Right cardiac atrium (tissue), 5 donors: ENCODE measurements at places on chromosomes 11 and 22. TPM values are rescaled to one million over a fixed set of nuclear protein-coding genes. Genes with fewer than 3 reads are reported as not detected.

GRCh38 chr22:27382947-27383346, 418.6 kb downstream of the MN1 start:
- no peak for DNase-seq

GRCh38 chr11:108511851-108512474, 13.8 kb upstream of the POGLUT3 start:
- DNase-seq: no peak

DNA sequence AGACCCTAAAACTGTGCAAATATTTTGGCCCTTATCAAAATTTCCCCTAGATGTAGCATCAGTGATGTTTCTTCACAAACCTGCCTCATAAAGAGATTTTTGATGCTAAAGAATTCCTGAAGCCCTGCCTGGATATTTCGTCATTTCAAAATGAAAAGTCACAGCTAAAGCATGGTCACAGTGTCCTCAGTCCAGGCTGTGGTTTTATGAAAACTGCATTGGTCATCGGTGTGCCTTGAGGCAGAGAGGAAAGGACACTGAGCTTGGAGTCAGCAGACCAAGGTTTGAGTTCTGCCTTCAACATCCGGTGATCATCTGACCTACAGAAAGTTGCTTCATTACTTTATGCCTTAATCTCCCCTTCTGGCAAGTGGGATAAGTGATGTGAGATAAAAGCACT, 34.8 kb upstream of the ALKBH3 start:
- no peak for DNase-seq

DNA sequence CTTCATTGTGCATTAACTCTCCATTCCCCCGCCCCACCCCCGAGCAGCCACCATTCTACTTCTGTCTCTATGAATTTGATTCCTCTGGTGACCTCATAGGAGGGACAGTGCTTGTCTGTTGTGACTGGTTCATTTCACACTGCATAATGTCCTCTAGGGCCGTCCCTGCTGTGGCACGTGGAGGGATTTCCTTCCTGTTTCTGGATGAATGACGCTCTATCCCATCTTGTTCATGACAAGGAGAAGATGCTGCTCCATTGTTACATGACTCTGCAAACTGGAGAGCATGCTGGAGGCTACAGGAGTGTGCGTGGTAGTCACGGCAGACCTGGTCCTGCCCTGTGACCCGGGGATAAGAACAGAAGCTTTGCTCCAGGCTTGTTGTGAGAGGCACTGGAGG, 61.3 kb downstream of the RTL6 start:
- DNase-seq: no peak

- DNase-seq: no peak
These were observed 4.8 kb downstream of the IGLL5 start for GRCh38 chr22:22892096-22893052.

DNA sequence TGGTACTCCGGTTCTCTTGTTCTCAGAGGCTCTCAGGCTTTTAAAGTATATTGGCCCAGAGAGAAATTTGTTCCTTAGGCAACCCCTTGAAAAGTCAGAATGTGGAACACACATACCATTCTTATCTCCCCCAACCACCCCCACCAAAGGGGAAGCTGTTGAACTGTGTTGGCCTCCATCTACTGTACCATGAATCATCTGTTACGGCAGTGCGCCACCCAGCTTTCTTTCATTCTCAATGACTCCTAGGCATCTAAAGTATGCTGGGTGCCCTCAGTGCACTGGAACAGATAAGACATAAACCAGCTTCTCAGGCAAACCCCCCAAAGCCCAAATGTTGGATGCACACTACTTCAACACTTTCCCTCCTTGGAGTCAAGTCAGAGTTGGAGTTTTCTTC, 696.2 kb upstream of the TENM4 start:
- no peak for DNase-seq

GRCh38 chr11:61370349-61371005, 8.3 kb downstream of the TMEM138 start:
- DNase-seq: no peak

DNA sequence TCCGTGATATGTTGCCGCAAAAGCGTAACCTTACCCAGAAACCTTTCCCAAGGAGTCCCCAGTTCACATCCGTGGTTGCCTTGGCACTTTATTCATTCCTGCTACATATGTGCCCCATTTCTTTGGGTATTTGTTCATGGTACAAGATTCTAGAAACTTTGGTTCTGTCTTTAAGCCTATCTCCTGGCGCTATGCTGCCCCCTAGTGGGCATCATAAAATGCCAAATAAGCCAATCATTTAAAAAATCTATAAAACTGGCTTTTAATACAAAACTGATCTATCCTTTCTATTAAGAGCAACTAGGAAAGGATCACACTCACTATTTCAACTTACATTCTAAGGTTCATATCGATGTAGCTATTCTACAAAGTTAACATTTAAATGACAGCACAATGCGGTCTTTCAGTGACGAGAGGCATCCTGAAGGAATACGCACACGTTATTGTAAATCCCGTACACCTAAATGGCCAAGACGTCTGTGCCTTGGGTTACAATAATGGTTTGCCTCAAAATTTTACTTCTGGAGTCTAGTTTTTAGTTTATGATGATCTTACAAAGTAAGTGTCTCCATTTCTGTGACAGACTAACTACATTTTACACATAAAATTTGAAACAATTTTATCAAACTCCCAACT, 16.2 kb downstream of the PIWIL3 start:
- no peak for DNase-seq

DNA sequence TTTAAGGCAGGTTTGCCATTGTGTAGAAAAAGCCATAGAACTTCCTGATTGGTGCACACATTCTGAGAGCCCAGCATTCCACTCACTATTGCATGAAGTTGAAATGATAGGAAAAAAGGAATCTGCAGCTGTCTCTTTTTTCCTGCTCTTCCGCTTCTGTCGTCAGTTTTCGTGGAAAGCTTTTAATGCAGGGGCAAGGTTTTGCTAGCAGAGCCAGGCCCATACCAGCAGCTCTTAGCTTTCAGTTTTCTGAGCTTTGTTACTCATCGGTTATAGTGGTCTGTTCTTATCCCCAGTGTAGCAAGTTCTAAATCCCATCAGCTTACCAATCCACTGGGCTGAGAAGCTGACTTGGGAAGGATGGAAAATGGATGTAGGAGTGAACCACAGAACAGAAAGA, 162.9 kb upstream of the TTC12 start:
- no peak for DNase-seq

DNA sequence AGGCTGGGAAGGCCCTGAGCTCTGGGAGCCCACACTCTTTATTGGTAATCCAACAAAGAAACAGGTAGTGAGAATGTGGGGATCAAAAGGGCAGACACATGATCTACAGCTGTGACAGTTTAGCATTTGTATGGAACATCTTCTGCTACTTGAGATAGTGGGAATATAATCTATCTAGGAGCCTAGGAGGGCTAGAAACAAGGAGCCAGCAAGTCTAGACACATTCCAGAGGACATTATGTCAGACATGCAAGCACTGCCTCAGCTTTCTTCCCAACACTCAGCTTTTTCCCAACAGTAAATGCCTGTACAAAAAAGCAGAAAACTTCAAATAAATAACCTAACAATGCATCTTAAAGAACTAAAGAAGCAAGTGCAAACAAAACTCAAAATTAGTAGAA, 1150.6 kb upstream of the RAG2 start:
- no peak for DNase-seq

- DNase-seq: no peak
These were observed 61.8 kb upstream of the MTNR1B start for GRCh38 chr11:92907671-92908070.

GRCh38 chr22:48256041-48256739, 1493.7 kb downstream of the TBC1D22A start:
- no peak for DNase-seq

DNA sequence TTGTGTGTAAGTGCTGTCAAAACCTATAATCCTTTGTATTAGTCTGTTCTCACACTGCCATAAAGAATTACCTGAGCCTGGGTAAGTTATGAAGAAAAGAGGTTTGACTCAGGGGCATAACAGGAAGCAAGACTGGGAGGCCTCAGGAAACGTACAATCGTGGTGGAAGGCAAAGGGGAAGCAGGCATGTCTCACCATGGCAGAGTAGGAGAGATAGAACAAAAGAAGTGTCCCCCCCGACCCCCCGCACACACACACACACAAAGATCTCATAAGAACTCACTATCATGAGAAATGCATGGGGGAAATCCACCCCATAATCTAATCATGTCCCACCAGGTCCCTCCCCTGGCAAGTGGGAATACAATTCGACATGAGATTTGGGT, 2.3 kb upstream of the USP28 start:
- DNase-seq: no peak

GRCh38 chr11:7564803-7565202, 51.0 kb downstream of the PPFIBP2 start:
- DNase-seq: no peak

DNA sequence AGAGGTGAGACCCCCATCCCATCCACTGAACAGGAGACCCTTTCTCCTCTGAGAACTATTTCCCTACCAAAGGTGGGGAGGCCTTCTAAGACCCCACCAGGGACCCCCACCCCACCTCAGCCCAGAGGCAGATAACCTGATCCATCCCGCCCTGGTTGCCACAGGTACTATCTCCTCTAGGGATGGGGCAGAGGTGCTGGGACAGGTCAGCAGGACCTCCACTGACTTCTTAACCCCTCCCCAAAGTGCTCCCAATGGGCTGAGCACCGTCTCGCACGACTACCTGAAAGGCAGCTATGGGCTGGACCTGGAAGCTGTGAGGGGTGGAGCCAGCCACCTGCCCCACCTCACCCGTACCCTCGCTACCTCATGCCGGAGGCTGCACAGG, 4.3 kb downstream of the INPPL1 start:
- DNase-seq: peak; percentile 58

GRCh38 chr11:13861411-13861810, 101.1 kb upstream of the SPON1 start:
- DNase-seq: no peak

DNA sequence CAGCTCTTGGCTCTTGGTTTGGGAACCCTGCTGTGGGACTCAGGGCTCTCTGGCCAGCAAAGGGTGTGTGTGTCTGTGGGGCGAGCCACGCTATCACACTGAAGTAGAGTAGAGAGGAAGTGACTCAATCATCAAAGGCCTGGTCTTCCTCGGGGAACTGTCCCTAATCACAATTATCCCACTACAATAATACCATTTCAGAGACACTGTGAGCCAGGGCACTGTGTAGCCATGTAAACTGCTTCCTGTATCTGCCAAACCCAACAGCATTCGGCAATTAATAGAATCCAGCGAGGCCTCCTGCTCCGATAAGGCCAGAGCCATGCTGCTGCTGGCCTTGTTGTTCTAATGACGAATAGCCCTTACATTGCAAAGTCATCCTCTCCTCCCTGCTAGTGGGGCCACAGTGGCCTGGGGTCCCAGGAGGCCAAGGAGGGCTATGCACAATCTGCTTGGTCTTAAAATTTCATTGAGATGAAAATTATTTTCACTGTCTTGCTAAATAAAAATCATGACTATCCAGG, 49.8 kb upstream of the LMO2 start:
- peak; percentile 66 for DNase-seq

GRCh38 chr11:3903207-3903896, 47.9 kb downstream of the STIM1 start:
- no peak for DNase-seq

GRCh38 chr22:32743046-32743445, 58.5 kb upstream of the TIMP3 start:
- no peak for DNase-seq

GRCh38 chr11:117538263-117539135, 210.8 kb downstream of the CEP164 start:
- DNase-seq: no peak

GRCh38 chr22:46959369-46959768, 196.9 kb downstream of the TBC1D22A start:
- DNase-seq: no peak

- DNase-seq: no peak
These were observed 174.8 kb downstream of the NELL1 start for GRCh38 chr11:20844216-20844615.

GRCh38 chr11:130997278-130997677, 81.0 kb upstream of the SNX19 start:
- no peak for DNase-seq

- no peak for DNase-seq
These were observed 21.2 kb downstream of the DEAF1 start for GRCh38 chr11:673866-674265.

DNA sequence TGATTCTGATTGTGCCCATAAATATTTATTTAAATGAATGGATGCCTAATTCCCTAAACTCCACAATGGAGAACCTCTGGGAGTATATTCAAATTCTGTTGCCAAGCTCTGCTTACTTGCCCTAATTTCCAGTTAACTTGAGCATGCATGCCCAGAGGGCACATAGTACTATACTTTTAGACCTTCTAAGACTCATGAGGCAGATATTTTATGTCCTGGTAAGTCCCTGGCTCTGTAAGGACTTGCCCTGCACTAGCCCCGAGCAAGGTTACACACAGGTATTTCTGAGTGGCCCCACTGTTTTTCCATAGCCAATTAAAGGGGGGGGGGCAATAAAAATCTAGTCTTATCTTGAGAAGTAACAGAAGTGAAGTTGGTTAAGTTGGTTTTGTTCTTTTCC, 21.1 kb upstream of the CAPRIN1 start:
- no peak for DNase-seq

DNA sequence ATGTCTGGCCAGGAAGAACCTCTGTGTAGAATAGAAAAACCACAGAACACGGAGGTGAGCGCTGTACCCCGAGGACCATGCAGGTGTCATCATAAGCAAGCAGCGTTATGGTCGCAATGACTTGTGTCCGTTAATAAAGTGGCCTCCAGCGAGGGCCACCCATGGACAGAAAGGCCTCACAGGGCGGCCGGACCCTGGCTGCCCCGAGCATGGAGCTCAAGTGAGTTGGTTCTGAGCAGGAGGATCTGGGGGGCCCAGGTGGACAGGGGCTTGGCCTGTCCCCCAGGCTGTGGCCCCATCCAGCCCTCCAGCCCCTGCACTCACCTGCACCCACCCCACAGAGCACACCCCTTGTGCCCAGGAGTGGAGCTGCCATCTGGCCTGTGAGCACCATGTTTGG, 133.8 kb downstream of the BRD1 start:
- DNase-seq: no peak

GRCh38 chr11:127574478-127574877, 573.9 kb upstream of the KIRREL3 start:
- DNase-seq: no peak

GRCh38 chr11:69613594-69613993, 27.4 kb upstream of the CCND1 start:
- DNase-seq: no peak

CYB5R2 gene
- 1.6 TPM for total RNA-seq

GSTP1 gene
- total RNA-seq: 323 TPM

TCF20 gene
- 16.3 TPM for total RNA-seq

RCN1 gene
- total RNA-seq: 32.7 TPM

TMEM218 gene
- total RNA-seq: 11.8 TPM

FLRT1 gene
- 0.92 TPM for total RNA-seq

CASP5 gene
- not detected for total RNA-seq

OR51B6 gene
- total RNA-seq: not detected

IGF2 gene
- total RNA-seq: 34.6 TPM

THY1 gene
- 2.6 TPM for total RNA-seq

IFTAP gene
- total RNA-seq: 39.1 TPM

OR2AT4 gene
- not detected for total RNA-seq

HSD17B12 gene
- 104 TPM for total RNA-seq

HIPK3 gene
- 207 TPM for total RNA-seq

MS4A6E gene
- not detected for total RNA-seq

PLEKHB1 gene
- 21.9 TPM for total RNA-seq

NCF4 gene
- total RNA-seq: 6.6 TPM

SYT13 gene
- total RNA-seq: 15.3 TPM
